Common myeloid progenitor, CD34-positive (primary cell): ENCODE measurements at places on chromosomes 12 and 14.

GRCh38 chr12:132375747-132376463 is 46.5 kb upstream of the GALNT9 start:
- DNase-seq, result no peak

DNA sequence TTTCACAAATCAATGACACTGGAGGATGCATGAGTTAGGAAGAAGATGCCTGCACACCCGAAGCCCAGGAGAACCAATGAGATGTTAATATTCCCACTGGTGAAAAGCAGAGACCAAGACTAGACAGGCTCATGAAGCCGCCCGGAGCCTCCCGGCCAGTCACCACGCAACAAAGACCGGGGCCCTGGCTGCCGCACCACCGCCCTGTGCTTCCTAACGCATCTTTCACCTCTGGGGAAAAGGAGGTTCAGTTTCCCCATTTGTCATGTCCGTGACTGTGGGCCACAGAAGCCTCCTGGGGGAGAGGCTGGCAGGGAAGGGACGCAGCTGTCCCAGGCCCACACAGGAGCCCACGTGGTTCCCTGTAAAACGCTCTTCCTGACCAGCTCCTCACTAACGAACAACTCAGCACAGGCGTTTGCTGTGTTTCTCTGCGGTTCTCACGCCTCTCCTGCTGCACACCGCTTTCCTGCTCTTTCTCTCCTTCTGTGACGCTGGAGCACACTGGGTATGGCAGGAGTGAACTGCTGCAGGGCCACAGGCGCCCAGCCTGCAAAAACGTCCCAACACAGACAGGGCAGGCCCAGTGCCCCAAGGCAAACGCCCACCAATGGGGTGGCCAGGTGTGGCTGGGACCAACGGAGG is 10.8 kb downstream of the RIMBP2 start:
- no peak for DNase-seq

GRCh38 chr12:4269279-4269991 is 4.1 kb upstream of the CCND2 start:
- DNase-seq, result peak; percentile 95

- DNase-seq, result no peak
These were observed 233.8 kb downstream of the DACT1 start for GRCh38 chr14:58871573-58871972.

DNA sequence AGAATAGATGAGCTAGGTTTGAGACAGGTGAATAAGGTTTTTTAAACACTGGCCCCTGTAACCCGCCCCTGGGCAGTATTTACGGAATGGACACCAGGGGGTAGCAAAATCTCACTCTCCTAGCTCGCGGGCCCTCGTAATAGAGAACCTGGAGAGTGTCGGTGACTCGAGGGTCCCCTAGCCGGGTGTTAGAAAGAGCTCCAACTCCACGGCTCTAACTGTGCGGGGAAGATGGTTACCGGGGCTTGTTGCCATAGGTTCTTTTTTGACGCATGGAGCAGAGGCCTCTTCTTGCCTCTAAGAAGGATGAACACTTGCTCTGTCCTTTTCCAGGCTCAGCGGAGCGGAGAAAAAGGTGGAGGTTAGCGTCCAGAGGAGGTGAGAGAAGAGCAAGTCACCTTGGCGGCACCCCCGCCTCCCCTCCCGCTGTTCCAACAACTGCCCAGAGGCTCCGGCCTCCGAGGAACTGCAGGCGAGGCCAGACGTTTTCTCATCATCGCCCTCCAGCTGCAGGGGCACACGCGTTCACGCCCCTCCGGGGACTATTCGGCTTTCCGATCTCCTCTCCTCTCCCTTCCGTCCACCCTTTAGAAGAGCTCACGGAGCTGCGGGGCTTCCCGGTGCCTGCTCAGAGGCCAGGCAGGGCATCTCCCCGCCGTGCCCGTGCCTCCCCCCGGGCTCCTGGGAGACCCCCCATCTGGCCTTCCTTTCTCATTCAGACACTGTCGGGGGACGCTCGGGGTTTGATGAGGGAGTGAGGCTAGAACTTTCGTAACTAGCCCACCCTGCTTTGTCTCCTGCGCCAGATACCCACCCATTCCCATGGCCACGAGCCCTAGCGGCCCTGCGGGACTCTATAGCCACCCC is 1.4 kb upstream of the ARHGEF40 start:
- peak; percentile 85 for DNase-seq

DNA sequence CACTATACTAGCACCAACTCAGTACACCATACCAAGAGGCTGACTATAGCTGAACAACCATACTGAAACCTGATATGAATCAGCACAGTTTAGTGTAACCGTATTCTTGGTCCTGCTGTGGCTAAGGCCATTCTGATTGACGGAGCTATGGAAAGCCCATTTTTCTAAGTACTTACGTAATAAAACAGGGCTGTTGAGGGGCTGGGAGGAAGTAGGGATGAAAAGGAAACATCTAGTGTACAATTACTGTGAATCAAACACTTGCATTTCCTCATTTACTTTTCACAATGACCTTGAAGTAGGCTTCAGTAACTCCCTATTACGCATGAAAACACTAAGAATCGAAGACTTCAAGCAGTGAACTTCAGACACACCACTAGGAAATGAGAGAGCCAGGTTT is 198.2 kb downstream of the BTG1 start:
- DNase-seq, result no peak

- DNase-seq, result peak; percentile 44
These were observed 232.4 kb downstream of the RGS6 start for GRCh38 chr14:72164420-72165228.

GRCh38 chr12:79766705-79767464 is 76.1 kb upstream of the PAWR start:
- no peak for DNase-seq

- no peak for DNase-seq
These were observed 2.0 kb upstream of the PCED1B start for GRCh38 chr12:47077206-47078085.

GRCh38 chr12:3658327-3659163 is 94.4 kb downstream of the CRACR2A start:
- peak; percentile 23 for DNase-seq

- peak; percentile 67 for DNase-seq
These were observed 172.7 kb downstream of the ANO6 start for GRCh38 chr12:45388545-45388944.

DNA sequence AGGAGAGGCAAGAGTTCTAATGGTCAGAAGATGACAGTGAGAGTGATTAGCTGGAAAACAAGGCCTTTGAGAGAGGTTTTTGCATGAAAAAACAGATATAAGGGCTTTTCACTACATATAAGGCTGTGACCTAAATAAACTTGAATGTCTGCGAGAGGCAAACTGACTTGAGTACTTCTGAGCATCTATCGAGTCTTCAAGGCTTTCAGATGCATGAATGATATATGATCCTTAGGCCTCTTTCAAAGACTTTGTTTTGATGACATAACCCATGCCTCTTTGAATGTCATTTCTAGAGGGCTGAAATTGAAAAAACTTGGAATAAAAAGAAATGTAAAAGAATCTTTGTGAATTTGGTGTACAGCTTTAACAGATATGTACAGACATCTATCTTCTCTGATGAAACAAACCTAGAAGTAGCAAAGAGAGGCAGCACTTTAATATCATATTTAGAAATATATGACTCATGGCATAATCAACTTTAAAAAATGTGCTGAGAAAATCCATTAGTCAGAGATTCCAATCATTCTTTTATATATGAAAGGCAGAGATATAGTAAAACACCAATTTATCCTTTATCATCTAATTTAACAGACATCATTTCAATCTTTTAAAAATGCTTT is 72.6 kb downstream of the PPM1H start:
- DNase-seq, result no peak

DNA sequence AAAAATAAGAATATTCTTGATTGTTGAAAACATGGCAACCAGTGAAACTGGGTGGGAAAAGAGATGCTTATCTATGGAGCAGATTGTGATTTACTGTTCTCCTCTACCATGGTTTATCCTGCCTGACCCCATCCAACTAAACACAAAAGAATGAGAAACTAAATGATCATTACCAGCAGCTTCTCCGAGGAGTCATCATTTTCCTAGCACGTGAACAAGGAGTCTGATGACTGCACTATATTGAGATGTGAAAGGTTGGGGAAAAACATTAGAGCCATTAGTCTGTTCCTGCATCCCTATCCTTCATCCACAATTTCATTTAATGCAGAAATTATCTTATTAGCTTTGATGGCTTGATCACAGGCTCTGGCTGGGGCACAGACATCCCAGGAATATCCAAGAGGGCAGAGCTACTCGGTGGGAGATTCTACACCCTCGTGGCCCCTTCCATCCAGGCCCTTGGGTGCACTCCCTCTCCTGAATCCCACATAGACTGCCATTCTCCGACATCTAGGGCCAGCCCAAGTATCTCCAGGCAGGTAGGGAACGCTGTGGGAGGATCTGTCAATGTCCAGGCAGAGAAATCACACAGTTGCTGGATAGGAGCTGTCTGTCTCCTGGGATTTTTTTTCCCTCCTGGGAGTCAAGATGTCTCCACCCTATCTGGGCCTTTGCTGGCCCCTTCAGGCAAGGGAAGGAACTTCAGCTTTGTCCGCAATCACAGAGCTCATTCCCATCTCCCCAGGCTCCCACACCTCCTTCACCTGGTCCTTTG is 43.3 kb upstream of the DHRS4 start:
- peak; percentile 20 for DNase-seq

DNA sequence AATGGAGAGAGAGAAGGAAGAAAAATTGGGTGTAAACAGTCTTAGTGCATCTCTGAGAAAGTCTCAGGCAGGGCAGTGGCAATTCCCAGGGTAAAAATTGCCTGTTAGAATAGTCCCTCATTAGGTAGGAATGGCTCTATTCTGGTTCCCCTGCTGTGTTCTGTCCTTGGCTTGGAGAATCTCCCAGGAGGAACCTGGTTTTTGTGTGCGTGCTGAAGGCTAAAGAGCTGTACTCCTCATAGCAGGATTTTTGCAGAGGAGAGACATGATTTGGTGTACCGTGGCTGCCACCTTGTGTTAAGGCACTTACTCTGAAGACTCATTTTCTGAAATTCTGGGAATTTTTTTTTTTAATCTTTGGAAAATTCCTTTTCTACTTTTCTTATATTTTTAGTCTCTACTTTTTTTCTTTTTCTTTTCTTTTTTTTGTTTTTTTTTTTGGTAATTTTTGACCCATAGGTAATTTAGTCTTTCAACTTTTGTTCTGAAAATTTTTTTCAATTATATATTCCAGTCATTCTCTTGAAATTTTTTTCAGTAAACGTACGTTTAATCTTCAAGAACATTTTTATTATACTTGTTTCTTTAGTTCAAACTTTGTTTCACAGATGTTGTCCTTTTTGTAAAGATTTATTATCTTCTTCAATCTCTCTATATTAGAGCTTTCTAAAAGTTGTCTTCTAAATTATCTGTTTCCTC is 63.8 kb downstream of the FBXO33 start:
- DNase-seq, result peak; percentile 71

GRCh38 chr12:76246611-76247010 is 101.6 kb downstream of the BBS10 start:
- DNase-seq, result no peak

DNA sequence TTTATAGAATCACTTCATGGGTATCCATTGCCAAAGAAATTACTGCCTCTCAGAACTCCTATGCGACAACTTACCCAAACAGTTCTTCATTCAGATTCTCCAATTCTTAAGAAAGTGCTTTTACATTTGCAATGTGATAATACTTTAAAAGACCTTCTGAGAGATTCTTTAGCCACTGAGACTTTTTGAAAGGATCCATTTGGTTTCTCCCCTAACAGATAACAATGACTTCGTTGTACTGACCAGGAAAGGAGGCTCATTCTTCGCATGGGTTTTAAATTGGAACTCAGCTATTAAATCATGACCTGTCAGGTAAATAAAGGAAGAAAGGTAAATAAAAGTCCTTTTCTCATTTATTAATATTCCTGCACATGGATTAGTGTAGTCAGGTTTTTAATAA is 14.8 kb downstream of the ITPR2 start:
- no peak for DNase-seq

DNA sequence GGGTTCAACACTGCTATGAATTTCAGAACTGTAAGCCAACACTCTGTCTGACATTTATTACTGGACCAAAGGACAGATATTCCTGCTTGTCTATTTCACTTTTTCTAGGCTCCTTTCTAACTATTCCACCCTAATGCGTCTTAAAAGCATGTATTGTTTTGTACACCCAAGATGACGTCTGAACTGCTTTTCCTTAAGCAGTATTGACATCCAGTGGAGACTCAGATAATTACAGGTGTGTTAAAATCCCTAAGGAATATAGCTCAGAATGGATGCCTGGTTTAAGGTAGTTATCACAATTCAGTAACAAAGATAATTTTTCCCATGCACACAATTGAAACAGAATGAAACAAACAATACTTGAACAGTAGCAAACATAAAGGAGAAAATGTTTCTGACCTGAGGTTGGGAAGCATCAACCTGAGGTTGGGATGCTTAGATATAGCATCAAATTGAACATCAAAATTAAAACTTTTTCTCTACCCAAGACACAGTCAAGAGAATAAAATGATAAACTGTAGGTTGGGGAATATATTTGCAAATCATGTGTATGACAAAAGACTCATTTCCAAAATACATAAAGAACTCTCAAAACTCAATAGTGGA is 93.7 kb upstream of the PTPRR start:
- no peak for DNase-seq

GRCh38 chr12:126093908-126094307 is 1028.7 kb downstream of the AACS start:
- no peak for DNase-seq

- DNase-seq, result no peak
These were observed 205.9 kb downstream of the PHLDA1 start for GRCh38 chr12:75825686-75826085.

- no peak for DNase-seq
These were observed 57.0 kb downstream of the TEAD4 start for GRCh38 chr12:3016191-3016590.

DNA sequence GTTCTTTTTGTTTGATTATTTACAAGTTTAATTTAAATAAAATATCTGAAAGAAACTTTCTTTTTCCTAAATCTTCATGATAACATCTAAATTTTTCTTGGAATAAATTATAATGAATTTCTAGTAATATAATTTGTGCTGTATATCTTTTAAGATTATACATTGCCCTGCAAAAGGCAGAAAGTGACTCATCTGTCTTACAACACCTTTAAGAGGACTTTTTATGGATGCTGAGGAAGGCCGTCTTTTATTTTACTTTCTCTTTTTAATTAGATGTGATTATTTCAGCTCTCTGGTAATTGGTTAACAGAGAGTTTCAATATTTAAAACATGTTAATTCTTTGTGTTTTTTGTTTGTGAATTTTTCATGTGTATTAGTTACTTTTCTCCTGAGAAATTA is 598.4 kb downstream of the RPL10L start:
- DNase-seq, result no peak

GRCh38 chr12:88313554-88313953 is 171.4 kb downstream of the TMTC3 start:
- DNase-seq, result no peak

DNA sequence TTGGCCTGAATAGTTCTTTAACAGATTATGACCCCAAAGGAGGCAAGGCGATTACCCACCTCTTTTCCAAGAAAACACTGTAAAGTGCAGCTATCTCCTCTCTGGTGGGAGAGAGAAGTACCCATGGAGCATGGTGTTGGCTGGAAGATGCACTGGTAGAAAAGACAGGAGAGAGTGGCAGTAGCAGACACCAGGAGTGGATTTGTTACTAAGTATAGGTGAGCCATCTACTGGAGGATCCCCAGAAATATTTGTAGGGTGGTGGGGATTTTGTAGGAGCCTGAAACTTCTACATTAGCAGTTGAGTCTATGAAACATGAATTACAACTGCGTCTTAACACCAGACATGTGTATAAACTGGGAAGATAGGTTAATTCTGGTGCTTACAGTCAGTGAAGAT is 148.0 kb downstream of the SLC38A4 start:
- peak; percentile 13 for DNase-seq
